ENCODE measurements at places on chromosomes 7 and 10.

GRCh38 chr7:99860281-99861127 lies 16.3 kb downstream of the OR2AE1 start:
- no peak for DNase-seq

DNA sequence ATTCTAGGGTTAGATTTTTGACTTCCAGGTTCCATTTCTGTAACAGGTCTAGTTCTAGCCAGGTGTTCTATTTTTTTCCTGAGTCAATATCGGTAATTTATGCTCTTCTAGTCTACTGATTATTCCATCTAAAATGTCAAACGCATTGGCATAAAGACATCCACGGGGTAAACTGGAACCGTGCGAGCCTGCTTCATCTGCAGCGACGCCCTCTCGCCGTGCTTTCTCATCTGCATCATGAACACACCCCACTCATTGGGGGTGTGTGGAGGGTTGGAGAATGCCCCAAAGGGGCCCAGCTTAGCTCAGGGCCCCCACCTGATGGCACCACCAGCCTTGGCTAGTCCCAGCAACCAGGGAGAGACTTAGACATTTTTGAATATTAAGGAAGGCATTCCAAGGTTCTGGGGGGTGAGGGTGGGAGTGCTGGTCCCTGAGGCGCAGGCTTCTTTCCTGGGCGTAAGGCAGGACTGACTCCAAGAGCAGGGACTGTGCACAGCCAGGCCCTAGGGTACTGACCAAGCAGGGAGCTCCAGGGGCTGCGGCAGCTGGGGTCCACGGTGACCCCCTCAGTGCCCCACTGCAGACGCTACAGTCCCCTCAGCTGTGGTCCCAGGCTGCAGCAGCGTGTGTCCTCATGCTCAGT lies 12.9 kb upstream of the CRYGN start:
- no peak for DNase-seq

GRCh38 chr7:141220263-141220880 lies 146.5 kb downstream of the TMEM178B start:
- no peak for DNase-seq

- peak; percentile 57 for DNase-seq
Measured at GRCh38 chr7:836429-836828, 4.2 kb downstream of the SUN1 start.

GRCh38 chr7:1134951-1135350 lies 25.0 kb downstream of the ZFAND2A start:
- DNase-seq, result no peak

- no peak for DNase-seq
Measured at GRCh38 chr7:157501581-157501980, 164.8 kb downstream of the DNAJB6 start.

All from hematopoietic multipotent progenitor cell treated with erythropoietin and hydrocortisone succinate and interleukin-3 and kit ligand, for 17 days (in vitro differentiated cells).